ENCODE measurements at places on chromosomes 13 and 19. TPM values are rescaled to one million over a fixed set of nuclear protein-coding genes. Genes with fewer than 3 reads are reported as not detected.

- H3K36me3 ChIP-seq, result no peaks in the 10 kb centered on the region
- H3K4me1 ChIP-seq, result peaks cover 5% of the 10 kb centered on the region
- no peak overlapping the region for H3K4me3 ChIP-seq
- H3K27me3 ChIP-seq, result no peaks in the 10 kb centered on the region
These were observed 19.4 kb upstream of the MBNL2 start for GRCh38 chr13:97202761-97203160.

DNA sequence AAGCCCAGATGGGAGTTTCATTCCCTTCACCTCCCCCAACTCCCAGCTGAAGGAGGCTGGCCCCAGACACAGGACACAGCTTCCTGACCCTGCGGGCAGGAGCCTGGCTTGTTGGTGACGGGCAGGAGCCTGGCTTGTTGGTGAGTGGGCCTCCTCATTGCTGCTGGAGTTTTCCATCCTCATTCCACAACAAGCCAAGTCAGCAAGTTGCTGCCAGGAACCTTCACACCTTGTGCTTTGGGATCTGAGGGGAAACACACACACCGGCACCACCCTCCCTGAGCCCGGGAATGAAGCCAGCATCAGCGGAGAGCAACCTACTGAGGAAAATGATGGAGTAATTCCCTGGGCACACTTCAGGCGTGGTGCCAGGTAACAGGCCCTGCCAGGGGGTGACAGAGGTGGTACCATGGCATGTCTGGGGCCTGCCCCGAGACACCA, 74.9 kb downstream of the ALOX5AP start:
- H3K36me3 ChIP-seq, result no peaks in the 10 kb centered on the region
- no peak for DNase-seq
- H3K4me1 ChIP-seq, result peaks cover 7% of the 10 kb centered on the region

DNA sequence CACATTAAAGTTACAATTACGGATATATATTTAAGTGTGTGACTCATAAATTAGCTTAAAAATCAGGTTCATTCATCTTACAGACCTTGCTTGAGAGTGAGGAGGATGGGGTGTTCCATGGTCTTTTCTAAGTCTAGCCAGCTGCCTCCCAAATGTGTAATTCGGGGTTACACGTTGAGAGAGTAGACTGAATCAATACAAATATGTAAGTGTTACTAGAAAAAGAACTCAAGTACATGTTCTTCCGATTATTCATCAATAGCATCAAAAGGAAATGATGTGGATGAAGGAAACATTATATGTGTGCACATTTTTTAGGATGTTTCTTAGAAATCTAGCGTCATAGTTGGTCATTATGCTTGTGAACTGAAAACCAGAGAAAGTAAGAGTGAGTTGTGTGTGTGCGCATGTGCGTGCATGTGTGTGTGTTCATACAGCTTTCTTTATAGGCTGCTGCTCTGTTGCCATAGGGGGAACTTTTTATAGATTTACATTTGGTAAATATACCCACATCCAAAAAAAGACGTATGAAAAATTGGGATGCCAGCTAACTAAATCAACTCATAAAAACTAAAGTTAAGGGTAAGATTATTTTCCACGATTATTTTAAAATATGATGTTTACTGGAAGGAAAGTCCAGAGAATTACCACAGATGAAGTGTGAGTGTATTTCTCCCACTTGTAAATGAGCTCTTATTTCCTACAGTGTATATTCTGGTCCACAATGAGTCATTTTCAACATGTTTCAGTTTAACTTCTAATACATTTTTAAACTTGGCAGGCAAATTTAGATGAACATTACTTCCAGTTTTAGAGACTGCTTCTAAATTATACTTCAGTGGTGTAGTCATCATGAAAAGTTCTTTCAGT, 82.4 kb downstream of the PIBF1 start:
- DNase-seq, result peak; percentile 69
- no peaks in the 10 kb centered on the region for H3K27me3 ChIP-seq
- H3K27ac ChIP-seq, result no peak overlapping the region
- peaks cover 2% of the 10 kb centered on the region for H3K36me3 ChIP-seq
- no peaks in the 10 kb centered on the region for H3K4me1 ChIP-seq
- no peak overlapping the region for H3K4me3 ChIP-seq

GRCh38 chr13:99359528-99359927, 52.3 kb upstream of the GPR183 start:
- H3K4me1 ChIP-seq, result peaks cover 17% of the 10 kb centered on the region
- DNase-seq, result no peak
- no peak overlapping the region for H3K4me3 ChIP-seq
- no peaks in the 10 kb centered on the region for H3K27me3 ChIP-seq

- H3K27me3 ChIP-seq, result no peaks in the 10 kb centered on the region
- H3K4me3 ChIP-seq, result no peak overlapping the region
- DNase-seq, result no peak
- no peaks in the 10 kb centered on the region for H3K36me3 ChIP-seq
- peaks cover 12% of the 10 kb centered on the region for H3K4me1 ChIP-seq
- peak overlapping the region; percentile 75 for H3K27ac ChIP-seq
These were observed 194.2 kb downstream of the RGCC start for GRCh38 chr13:41651413-41652058.

GRCh38 chr13:101447852-101448251, 4.6 kb upstream of the ITGBL1 start:
- H3K36me3 ChIP-seq, result no peaks in the 10 kb centered on the region
- peak; percentile 51 for DNase-seq
- no peak overlapping the region for H3K27ac ChIP-seq
- peaks cover 16% of the 10 kb centered on the region for H3K4me1 ChIP-seq

DNA sequence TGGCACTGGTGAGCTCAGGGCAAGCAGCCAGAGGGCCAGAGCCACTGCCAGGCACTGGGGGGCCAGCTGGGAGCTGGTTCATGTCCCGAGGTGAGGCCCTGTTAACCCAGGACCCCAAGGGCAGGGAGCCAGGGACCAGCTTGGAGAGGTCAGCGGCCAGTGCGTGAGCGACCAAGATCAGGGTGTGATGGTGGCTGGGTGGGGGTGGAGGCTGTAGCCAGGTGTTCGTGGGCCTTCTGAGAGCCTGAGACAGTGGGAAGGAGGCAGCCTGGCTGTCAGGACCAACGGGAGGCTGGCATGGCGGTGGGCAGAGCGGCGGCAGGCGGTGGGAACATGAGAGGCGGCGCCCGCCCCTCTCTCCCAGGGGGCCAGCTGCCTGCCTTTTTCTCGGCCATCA, 8.1 kb upstream of the KPTN start:
- H3K27me3 ChIP-seq, result no peaks in the 10 kb centered on the region
- H3K36me3 ChIP-seq, result peaks cover 52% of the 10 kb centered on the region
- H3K4me3 ChIP-seq, result no peak overlapping the region
- H3K4me1 ChIP-seq, result no peaks in the 10 kb centered on the region
- DNase-seq, result no peak

DNA sequence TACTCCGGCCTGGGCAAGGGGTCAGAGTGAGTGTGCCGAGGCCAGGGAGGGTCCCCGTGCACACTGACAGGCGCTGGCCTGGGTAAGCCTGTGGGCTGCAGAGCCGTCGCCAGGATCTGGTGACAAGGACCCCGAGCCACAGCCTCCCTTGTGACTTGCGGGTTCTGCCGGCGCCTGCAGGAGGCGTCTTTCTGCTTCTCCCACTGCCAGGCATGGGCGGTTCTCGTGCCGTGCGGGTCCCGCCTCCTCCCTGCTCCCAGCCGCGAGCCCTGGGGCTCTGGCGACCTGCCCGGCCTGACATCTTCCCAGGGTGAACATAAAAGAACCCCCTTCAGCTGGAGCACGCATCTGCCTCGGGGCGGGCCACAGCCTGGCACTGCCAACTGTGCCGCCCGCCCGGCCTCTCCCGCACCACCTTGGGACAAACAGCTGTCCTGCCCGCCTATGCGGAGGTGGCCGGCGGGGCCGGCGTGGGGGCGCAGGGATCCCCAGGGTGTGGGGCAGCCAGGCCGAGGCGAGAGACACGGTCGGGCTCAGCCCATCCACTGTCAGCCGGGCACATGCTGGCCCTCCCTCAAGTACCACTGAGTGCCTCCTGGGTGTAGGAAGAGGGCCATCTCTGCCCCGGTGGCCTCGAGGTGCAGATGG, 1.5 kb upstream of the HCN2 start:
- DNase-seq, result peak; percentile 72
- H3K4me1 ChIP-seq, result peaks cover 5% of the 10 kb centered on the region
- peaks cover 16% of the 10 kb centered on the region for H3K27me3 ChIP-seq
- H3K27ac ChIP-seq, result no peak overlapping the region
- H3K4me3 ChIP-seq, result no peak overlapping the region
- H3K36me3 ChIP-seq, result no peaks in the 10 kb centered on the region

GRCh38 chr13:50611117-50611781, 232.2 kb downstream of the DLEU7 start:
- no peaks in the 10 kb centered on the region for H3K4me1 ChIP-seq
- no peak for DNase-seq
- peaks cover 46% of the 10 kb centered on the region for H3K27me3 ChIP-seq
- no peak overlapping the region for H3K27ac ChIP-seq
- H3K36me3 ChIP-seq, result no peaks in the 10 kb centered on the region

- H3K4me1 ChIP-seq, result no peaks in the 10 kb centered on the region
- H3K36me3 ChIP-seq, result no peaks in the 10 kb centered on the region
- no peak overlapping the region for H3K27ac ChIP-seq
- DNase-seq, result no peak
- H3K4me3 ChIP-seq, result no peak overlapping the region
These were observed 407.3 kb downstream of the DACH1 start for GRCh38 chr13:71459708-71460107.

GRCh38 chr13:30479883-30480219, 14.1 kb upstream of the HMGB1 start:
- H3K27ac ChIP-seq, result no peak overlapping the region
- no peaks in the 10 kb centered on the region for H3K36me3 ChIP-seq
- H3K27me3 ChIP-seq, result peaks cover 2% of the 10 kb centered on the region
- H3K4me1 ChIP-seq, result no peaks in the 10 kb centered on the region

DNA sequence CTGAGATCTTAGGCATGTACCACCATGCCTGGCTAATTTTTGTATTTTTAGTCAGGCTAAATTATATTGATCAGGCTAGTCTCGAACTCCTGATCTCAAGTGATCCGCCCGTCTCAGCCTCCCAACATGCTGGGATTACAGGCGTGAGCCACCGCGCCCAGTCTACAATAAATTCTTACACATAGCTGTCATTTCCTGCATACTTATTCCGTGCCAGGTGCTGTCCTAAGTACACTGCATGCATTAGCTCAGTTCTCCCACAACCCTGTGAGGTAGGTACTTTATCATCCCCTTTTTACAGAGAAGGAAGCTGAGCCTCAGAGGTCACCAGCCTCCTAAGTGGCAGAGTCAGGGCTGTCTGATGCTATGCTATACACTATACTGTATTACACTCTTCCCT, 7.2 kb upstream of the RHPN2 start:
- H3K27ac ChIP-seq, result no peak overlapping the region
- no peak for DNase-seq
- no peaks in the 10 kb centered on the region for H3K4me1 ChIP-seq
- no peaks in the 10 kb centered on the region for H3K27me3 ChIP-seq
- no peaks in the 10 kb centered on the region for H3K36me3 ChIP-seq

DNA sequence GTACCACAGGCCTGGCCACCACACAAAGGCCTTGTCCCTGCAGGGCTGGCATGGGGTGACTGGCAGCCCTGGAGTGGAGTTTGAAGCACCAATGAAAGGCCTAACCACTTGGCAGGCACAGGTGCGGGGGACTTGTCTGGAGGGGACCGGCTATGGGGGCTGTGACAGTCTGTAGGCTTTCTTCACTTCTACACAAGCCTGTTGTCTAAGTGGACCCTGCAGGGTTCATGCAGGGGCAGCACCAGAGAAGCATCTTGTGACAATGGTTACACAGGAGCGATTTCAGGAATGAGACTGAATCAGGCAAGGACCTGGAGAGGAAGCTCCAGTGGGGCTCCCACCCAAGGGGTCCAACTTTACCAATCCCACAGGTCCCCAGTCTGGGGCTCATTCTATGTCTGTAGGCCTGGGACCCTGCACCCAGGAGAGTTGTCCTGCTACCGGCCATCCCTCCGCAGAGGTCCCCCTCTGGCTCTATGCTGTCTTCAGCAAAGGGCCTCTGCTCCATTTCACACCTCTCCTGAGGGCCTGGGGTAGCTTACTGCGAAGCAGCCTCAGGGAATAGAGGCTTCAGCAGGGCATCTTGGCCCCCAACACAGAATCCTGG, 2.3 kb upstream of the ZNF837 start:
- no peak overlapping the region for H3K4me3 ChIP-seq
- H3K36me3 ChIP-seq, result peaks cover 1% of the 10 kb centered on the region
- H3K27me3 ChIP-seq, result no peaks in the 10 kb centered on the region
- peaks cover 18% of the 10 kb centered on the region for H3K4me1 ChIP-seq
- DNase-seq, result no peak

- H3K36me3 ChIP-seq, result no peaks in the 10 kb centered on the region
- no peak overlapping the region for H3K4me3 ChIP-seq
These were observed 289.5 kb upstream of the MAB21L1 start for GRCh38 chr13:35765941-35766340.

DNA sequence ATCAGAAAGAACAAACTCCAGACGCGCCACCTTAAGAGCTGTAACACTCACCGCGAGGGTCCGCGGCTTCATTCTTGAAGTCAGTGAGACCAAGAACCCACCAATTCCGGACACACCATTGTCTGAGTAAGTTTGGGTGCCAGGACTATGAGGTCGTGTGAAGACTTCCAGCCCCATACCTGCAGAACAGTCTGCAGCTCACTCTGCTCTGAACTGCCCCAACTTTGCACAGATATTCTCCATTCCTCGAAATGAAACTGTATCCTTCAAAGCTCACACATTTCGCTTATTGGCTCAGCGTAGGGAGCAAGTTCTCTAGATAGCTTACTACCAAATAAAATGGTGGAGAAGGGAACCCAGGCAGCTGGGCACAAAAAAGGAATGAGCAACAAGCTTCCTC, 2.6 kb upstream of the CYP4F2 start:
- H3K4me3 ChIP-seq, result no peak overlapping the region
- H3K36me3 ChIP-seq, result no peaks in the 10 kb centered on the region
- H3K27me3 ChIP-seq, result no peaks in the 10 kb centered on the region
- H3K4me1 ChIP-seq, result no peaks in the 10 kb centered on the region
- H3K27ac ChIP-seq, result no peak overlapping the region

- H3K4me1 ChIP-seq, result peaks cover 40% of the 10 kb centered on the region
- H3K36me3 ChIP-seq, result no peaks in the 10 kb centered on the region
- no peak for DNase-seq
These were observed 13.0 kb upstream of the SLC35E1 start for GRCh38 chr19:16585094-16585801.

DNA sequence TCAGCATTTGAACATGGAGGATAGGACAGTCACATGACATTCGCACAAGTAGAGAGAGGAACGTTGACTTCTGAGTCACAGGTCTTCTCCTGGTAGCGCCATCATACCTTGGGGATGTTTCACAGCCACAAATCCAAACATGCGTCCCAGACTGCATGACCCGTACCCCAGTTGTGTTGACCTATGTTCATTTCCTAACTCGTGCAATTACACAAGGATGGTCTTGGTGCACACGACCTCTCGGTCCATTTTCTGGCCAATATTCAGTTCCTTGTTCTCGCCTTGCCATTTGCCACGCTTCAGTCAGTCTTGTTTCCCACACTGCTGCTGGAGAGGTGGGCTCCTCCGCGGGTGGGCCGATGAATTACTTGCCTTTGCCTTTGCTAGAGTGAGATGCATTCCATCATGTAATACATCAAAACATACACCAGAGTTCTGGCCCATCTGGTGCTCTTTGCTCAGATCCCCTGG, 87.3 kb downstream of the COL4A2 start:
- H3K4me3 ChIP-seq, result no peak overlapping the region
- peaks cover 11% of the 10 kb centered on the region for H3K36me3 ChIP-seq
- peak overlapping the region; percentile 47 for H3K27ac ChIP-seq
- H3K4me1 ChIP-seq, result peaks cover 41% of the 10 kb centered on the region
- no peaks in the 10 kb centered on the region for H3K27me3 ChIP-seq

Gene LILRB4
- total RNA-seq, result not detected

Gene ANGPTL4
- 1.9 TPM for total RNA-seq

Gene OR10H1
- total RNA-seq, result not detected

Gene ZNF28
- 24.7 TPM for total RNA-seq

Gene TUBB4A
- total RNA-seq, result not detected

Gene MYBPC2
- not detected for total RNA-seq
